Stimulated activated CD8-positive, alpha-beta memory T cell treated with anti-CD3 and anti-CD28 coated beads, Interleukin-2, amount 100 ng/mL, for 48 hours (primary cell): ENCODE measurements at places on chromosomes 4 and X.

DNA sequence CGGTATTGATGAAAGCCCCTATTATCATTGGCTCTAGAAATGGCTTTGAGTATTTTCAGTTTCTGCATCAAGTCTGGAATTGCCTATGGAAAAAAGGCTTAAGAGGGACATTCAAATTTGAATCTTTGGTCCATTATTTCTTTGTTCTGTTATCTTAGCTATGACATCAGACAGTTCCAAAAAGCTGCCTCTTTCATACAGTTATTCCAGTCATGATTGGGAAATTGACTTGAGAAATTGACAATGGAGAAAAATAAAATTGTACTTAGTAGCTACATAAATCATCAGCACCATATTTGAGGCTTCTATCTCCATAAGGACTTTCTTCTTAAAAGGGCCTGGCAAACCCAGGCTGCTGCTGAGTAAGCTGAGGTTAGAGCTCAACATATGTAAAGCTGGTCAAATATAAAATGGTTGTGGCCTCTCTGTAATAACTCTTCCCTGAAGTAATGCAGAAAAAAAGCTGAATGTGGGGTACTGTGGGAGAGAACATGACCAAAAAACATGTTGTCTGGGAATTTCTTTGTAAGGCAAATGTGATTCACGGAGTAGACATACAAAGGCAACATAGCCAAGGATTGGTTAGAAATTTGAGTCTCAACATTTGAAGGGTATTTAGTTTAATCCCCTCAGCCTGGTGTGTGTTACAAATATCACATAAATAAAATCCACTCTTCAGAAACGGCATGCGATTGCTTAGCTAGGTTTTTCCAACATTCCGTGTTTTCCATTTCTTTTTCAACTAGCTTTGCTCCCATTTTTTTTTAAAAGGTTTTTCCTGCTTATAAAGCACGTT is 100.9 kb downstream of the LNX1 start:
- DNase-seq, result no peak

DNA sequence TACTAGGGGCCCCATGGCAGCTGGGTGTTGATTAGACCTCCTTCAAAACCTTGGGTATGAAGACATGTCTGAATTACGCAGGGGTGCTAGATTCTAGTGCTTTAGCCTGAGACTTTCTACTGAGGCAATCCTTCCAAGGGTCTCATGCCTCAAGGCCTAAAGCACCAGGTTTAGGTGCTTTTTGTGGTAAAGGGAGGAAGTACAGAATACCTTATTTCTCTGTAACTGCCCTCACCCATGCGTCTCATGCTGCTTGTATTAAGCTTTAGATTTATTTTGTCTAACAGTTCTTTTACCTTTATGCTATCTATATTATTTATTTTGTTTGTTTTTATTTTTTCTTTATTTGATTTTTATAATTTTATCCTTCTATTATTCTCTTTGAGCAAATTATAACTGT is 190.2 kb upstream of the GK2 start:
- no peak for DNase-seq

DNA sequence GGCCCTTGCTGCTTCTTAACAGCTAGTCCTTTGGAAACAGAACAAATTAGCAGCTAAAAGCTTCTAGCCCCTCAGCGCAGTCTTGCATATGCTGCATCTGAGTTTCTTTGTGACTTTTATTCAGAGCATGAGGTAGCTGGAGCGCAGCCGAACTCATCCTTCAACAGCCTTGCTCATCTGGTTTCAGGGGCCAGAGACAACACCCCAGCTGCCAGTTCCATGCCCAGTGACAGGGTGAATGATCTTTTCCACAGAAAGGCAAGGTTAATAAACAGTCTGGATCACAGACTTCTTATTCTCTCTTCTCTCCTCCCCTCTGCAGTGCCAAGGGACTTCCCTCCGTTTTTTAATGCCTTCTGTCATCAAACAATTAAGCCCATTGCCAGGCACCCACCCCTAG is 216.6 kb upstream of the INTU start:
- no peak for DNase-seq

DNA sequence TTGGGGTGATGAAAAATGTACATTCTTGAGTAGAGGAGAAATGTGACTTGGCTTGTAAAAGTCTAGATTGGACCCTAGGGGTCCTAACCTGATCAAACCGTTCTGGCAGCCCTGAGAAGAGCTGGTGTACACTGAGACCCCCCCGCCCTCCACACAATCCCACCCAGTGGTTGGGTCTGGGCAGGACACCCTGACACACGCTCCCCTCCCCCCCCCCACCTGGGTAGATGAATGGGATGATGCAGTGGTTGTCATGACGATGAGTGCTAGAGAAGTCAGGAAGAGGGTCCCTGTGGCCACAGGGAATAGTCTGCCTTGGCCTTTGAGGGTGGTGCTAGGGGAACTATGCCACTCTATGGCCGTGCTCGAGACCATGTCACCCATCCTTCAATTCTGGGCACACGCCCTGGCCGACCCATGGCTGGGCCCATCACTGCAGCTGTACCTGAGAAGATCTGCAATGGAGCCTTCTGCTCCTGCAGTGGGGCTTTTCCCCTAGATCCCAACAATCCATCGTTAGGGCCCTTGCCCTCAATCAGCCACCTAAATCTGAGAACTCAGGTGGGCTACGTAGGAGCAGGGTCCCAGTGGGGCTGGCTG is 4.4 kb downstream of the CDK16 start:
- DNase-seq, result no peak

DNA sequence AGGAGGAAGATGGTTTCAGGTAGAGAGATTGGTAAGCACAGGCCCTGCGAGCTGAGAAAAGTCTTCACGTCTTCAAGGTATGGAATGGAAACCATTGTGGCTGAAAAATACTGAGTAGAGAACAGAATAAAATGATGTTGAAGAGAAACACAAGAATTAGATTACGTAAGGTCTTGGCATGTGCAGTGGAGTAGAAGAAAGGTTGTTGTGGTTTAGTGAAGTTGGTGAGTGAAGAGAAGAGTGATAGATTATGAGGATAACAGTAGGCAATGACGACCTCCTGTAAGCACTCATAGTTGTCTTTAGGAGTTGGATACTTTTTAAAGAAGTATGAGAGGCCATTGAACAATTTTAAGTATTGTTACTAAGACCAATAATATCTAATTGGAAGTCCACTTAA is 642.6 kb downstream of the PCDH7 start:
- DNase-seq, result no peak

DNA sequence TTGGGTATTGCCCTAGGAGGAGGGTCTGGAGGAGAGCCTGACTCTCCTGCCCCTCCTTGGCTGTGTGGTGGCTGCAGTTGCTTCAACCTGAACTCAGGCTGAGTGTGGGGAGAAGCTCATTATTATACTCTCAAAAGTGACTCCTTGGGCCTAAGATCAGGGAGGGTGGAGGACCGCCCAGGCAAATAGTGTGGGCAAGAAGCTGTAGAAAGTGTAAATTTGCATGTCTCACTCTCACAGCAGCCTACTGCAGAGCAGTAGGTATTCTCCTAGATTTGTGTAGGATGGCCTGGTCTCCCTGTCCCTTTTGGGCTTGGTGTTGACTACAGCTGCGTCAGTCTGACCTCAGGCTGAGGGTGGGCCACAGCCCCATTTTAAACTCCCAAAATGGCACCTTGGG is 156.1 kb downstream of the ZNF330 start:
- no peak for DNase-seq

GRCh38 chr4:154953691-154954090 is 172.6 kb downstream of the RBM46 start:
- no peak for DNase-seq

DNA sequence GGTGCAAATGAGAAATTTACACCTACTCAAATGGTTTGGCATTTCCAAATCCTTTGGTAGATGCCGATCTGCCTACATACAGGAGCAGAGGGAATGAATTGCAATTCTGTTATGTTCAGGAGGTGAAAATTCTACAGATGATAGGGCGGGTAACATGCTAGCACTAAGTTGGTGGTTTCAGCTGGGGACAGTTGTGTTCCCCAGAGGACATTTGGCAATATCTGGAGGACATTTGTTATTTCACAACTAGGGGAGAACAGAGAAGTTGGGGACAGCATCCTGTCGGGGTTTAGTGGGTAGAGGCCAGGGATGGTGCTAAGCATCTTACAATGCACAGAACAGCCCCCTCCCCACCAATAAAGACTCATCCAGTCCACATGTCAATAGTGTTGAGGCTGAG is 96.5 kb upstream of the PUDP start:
- DNase-seq, result no peak

DNA sequence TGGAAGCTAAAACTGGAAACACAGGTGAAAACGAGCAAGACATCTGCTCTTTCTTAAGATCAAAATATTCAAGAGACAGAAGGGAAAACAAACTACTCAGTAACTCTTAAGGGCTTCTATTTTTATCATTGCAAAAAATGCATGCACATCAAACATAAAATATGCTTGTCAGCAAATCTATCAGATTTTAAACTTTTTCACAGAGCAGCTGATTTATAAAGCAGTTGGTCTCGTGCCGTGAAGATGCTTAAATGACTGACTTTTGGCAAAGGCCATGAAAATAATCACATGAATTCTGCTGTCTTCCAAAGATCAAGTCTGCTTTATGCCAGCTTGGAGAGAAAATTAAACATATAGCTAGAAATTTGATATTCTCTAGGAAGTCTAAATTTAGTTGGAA is 482.1 kb upstream of the HS3ST1 start:
- no peak for DNase-seq

DNA sequence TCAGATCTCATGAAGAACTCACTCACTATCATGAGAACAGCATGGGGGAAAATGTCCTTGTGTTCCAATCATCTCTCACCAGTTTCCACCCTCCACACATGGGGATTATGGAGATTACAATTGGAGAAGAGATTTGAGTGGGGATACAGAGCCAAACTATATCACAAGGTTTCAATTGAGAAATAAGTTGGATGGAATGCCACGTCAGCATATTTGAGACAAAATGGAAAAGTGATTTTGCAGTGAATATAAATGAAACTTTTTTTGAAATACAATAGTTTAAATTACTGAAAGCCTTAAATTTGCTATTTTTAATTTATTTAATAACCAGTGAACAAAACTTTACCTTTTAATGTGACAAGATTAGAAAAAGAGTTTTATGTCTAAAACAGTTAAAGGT is 494.1 kb downstream of the PRR32 start:
- DNase-seq, result no peak

DNA sequence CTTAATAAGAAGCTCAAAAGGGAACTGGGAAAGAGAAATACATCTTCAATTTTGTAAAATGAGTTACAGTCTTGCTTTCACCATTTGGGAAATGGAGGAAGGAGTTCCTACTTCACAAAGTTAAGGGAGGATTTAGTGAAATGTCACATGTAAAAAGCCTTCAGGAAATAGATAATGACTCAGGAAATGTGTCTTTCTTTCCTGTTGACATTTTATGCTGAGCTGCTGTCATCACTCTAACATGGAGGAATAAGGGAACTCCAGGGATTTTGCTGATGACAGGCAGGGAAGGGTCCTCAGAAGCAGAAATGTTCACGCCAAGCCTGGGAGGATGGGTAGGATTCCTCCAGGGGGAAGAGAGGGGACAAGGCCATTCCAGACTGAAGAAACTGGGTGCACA is 251.1 kb downstream of the USP46 start:
- no peak for DNase-seq

- no peak for DNase-seq
Observed at GRCh38 chr4:56860781-56861180, 39.3 kb upstream of the SPINK2 start.

GRCh38 chr4:82677327-82677726 is 115.5 kb upstream of the TMEM150C start:
- no peak for DNase-seq

GRCh38 chrX:98607739-98608138 is 1724.0 kb downstream of the RPA4 start:
- DNase-seq, result no peak

DNA sequence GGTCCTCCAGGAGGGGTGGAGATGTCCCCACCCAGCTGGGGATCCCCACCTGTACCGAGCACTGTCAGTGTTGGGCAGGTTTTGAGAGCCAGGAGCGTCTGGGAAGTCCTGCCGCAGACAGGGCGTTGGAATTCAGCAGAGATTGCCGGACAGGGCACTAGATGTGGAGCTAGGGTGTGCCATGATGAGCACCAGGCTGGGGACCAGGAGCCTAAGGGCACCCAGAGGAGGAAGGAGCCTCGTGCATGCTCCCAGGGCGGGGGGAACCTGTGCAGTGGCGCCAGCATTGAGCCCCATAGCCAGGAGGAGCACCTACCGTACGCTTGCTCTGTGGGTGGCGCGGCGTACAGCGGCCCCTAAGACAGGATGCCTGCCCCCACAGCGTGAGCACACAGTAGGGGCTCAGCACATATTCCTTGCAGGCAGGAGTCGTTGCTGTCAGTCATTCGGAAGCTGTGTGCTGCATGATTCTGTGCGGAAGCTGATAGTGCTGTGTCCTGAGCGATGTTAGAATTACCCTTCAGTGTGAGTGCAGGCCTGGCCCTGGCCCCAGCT is 18.8 kb upstream of the TADA2B start:
- DNase-seq, result no peak

GRCh38 chr4:73853718-73854473 is 800 bp downstream of the PF4V1 start:
- DNase-seq, result no peak

DNA sequence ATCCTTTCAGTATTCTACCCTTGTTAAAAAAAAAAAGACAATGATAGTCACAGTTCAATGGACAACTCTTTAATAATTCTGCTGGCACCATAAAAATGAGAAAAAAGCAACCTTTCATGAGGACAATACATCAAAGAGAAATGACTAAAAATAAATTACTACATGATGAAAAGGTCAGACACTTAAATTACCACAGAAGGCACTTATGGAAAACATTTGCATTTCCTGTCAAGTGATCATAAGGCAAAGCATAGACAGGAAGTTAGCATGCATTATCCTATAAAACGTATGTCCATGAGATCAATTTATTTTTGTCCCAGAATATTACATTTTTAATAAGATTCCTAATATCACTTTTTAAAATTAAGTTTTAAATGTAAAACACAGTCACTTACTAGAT is 303.8 kb downstream of the SPOCK3 start:
- no peak for DNase-seq

- DNase-seq, result no peak
Observed at GRCh38 chr4:23890369-23891063, 669 bp upstream of the PPARGC1A start.

DNA sequence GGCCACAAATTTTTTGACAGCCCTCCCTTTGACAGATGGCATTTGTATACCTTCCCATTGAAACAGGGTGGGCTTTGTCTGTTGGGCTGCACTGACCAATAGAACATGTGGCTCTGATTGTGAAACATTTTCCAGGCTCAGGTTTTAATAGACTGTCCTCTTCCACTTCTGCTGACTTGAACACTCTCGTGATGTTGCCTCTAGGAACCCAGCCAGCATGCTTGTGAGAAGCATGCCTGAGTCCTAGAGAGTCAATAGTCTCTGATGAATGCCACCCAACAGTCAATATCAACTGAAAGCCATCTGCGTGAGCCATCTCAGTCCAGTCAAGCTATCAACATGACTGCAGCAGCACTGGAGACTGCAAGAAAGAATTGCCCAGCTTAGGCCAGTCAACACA is 290.0 kb downstream of the SLC7A11 start:
- no peak for DNase-seq
